ENCODE measurements at places on chromosomes 11 and 22.

DNA sequence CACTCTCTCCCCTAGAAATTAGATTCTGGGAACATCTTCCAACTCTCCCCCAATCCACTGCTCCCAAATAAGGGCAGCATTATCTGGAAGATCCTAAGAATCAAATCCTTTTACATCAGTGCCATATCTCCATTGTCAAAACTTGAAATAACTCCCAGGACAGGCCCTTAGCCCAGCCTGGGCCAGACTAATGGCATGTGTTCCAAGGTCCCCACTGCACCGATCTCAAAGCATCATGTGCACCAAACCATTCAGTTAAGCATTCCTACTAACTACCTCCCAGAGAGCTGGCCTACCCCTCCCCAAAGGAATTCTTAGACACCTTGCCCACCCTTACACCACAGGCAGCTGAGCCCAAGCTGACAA lies 44.2 kb upstream of the POU2AF1 start:
- no peak for DNase-seq

GRCh38 chr11:35486446-35486845 lies 39.0 kb downstream of the PAMR1 start:
- no peak for DNase-seq

GRCh38 chr22:30426388-30427353 lies 1.1 kb downstream of the MTFP1 start:
- DNase-seq = peak; percentile 89

DNA sequence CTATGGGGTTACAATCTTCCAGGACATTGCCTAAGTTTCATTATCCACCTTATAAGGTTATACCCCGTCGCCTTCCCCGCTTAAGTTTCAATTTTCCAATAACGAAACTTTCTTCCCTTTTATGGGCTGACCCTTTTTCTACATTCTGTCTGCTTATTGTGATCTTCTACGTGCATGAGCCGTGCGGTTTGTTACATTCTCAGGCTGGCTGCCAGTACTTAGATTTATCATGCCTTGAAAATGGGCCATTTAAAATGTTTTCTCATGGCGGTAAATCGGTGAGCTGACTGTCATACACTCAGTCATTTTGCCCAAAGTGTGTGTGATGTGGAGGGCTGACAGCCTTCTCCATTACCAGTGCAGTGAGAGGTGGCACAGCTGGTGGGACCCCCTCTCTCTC lies 23.3 kb downstream of the DGCR6L start:
- no peak for DNase-seq

DNA sequence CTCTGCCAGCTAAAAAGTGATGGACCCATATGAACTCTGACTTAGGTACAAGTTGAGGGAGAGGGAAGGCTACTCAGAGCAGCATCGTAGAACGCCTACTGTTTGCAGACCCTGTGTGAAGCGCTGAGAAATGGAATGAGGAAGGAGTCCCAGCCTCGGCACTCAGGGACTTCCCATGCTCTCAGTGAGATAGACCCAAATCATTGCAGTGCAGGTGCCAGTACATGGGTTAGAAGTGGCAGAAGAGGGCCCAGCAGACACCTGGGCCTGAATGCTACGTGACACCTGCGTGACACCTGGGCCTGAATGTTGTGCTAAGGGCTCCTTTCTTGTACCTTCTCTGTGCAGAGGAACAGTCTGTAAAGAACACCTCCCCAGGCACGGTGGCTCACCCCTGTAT lies 2.6 kb upstream of the PDGFB start:
- no peak for DNase-seq

- peak; percentile 86 for DNase-seq
Measured at GRCh38 chr11:36509694-36510593, at the start of gene TRAF6. TSS of gene TRAF6 (minus strand) at chr11:36510272. CDS start at chr11:36501515, 8,757 bp downstream.

- DNase-seq = no peak
Measured at GRCh38 chr11:47981667-47982404, 1.5 kb downstream of the PTPRJ start.

DNA sequence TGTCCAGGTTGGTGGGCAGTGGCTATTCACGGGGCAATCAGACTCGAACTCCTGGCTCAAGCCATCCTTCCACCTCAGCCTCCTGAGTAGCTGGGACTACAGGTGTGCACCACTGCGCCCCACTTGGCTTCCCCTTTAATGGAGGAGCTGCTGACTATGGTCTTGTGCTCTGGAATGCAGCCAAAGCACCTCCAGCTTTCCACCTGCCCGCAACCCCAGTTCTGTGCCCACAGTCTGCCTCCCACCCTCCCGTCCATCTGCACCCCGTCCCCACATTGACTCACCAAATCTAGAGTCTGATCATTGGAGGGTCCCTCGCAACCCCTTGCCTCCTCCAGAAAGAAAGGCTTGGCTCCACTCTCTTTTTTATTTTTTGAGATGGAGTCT lies 41.0 kb downstream of the KCNJ4 start:
- no peak for DNase-seq

GRCh38 chr11:101807531-101807930 lies 107.3 kb upstream of the CEP126 start:
- DNase-seq = no peak

DNA sequence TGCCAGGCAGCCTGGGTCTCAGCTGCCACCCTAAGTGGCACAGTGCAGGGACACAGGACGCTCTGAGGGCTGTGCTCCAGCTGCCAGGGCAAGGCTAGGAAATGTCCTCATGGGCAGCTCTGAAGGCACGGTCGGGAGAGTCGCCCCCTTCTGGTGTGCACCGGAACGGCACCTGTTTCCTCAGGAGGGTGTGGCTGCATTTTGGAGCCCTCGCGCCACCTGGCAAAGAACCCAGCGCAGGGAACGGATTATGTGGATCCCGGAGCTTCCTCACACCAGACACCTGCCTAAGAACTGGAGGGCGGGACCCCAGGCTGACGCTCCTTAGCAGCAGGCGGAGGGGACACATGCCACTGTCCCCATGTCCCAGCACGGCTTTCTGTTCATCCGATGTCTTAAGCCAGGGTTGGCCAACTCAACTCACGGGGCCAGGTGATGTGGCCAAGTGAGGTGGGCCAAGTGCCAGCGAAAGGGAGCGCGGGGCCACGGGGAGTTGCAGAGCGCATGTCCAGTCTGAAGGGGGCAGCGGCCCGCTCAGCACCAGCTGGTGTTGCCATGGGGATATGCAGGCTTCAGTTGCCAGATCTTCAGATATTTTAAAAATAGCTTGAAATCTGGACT lies 5.1 kb upstream of the SLC22A8 start:
- DNase-seq = peak; percentile 45

DNA sequence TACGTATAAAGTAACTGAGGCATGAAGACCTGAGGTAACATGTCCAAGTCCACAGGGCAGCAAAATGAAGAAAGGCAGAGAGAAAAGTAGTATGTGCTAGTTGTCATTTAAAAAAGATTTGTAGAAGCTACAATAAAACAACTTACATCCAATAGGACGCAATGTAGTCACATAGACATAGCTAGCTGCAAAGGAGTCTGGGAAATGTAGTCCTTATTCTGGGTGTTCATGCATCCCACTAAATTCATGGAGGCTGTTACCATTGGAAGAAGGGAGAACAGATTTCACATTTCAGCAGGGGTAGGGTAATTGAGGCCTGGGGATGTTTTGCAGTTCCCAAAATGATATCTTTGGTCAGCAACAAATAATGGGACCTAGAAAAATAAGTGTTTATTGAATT lies 571.4 kb downstream of the MIAT start:
- DNase-seq = no peak

DNA sequence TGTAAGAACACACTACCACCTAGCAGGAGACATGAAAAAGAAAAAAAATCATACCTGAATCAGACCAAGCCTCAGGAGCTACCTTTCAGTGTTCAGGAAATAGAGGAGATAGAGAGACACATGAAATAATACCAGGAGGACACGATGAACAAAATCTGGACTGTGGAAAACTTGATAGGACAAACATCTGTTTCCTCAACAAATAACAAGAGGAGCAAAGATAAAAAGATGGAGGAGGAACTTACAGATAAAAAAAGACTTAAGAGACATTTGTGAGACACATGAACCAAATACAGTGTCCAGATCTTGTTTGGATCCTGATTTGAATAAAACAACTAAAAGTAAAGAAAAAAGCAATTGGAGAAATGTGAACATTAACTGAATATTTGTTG lies 12.4 kb upstream of the KCNE3 start:
- no peak for DNase-seq

DNA sequence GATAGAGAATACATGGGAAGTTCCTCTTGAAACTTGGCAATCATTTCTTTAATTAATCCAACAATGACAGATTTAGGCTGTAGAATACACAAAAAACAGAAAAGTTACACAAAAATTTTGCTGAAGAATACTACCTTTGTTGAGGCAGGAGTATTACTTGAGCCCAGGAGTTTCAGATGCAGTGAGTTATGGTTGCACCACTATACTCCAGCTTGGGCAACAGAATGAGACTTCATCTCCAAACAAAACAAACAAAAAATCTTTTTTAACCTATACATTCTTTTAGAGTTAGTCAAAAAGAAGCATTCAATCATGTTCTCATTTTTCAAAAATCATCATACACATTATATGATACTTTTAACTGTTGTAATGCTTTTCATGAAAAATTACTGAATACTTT lies 22.1 kb downstream of the UEVLD start:
- no peak for DNase-seq

GRCh38 chr11:43923406-43924111 lies 18.9 kb upstream of the C11orf96 start:
- DNase-seq = no peak

GRCh38 chr11:65314501-65315203 lies at the start of gene CDC42EP2:
TSS of gene CDC42EP2 (plus strand) at chr11:65314866. CDS start at chr11:65320899, 6,033 bp downstream.
- DNase-seq = peak; percentile 61

- no peak for DNase-seq
Measured at GRCh38 chr11:47433157-47433556, 6.9 kb upstream of the PSMC3 start.

GRCh38 chr11:1481861-1482441 lies 4.6 kb downstream of the MOB2 start:
- no peak for DNase-seq

DNA sequence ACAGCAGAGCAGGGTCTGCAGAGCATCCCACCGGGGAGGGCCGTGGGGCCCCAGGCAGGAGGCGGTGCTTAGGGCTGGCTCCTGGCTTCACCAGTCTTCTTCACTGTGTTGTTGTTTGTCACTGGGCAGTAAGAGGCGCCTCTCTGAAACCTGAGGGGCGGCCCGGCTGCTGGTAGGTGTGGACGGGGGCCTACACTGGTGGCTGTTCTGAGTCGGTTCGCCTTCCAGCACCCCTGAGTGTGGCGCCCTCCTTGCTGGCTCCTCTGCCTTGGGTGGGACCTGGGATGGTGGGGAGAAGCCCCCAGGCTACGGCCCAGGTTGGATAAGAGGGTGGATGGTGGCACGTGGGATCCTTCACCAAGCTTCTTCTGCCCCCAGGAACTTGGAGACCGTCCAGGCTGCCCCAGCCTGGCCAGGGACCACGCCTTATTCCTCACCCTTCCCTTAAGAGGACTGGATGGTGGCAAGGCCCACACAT lies 10.4 kb upstream of the GRAMD4 start:
- DNase-seq = no peak

DNA sequence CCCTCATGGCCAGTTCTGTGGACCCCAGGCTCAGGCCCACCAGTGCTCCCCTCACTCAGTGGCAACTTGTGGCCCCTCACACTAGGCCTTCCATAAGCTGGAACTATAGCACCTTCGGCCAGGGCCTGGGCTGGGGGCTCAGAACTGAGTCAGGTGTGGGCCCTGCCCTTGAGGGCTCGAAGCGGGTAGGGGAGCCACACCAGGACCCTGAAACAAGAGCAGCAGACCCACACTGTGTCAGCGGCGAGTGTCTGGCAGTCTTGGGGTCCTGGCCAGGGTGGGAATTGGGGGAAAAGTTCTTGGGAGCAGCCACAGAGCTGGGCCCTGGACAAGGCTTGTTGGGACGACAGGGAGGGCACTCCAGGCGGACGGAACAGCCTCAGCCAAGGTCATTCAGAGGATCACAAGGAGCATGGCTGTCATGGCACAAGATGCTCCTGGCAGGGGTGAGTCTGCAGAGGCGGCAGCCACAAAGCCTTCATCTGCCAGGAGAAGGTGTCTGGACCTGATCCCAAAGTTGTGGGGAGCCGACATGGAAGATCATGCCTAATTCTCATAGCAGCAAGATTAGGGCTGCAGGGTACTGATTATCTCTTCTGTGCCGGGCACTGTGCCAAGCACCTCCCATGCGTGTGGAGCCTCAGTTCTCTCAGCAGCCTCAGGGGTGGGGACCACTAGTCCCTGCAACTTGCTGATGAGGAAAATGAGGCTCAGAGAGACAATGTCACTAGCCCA lies 50.7 kb downstream of the SHISAL1 start:
- no peak for DNase-seq

- DNase-seq = no peak
Measured at GRCh38 chr11:47899801-47900200, 51.7 kb upstream of the NUP160 start.

- DNase-seq = no peak
Measured at GRCh38 chr11:1872267-1872985, 19.3 kb downstream of the PRR33 start.

- peak; percentile 88 for DNase-seq
Measured at GRCh38 chr11:62556108-62556874, 9.7 kb upstream of the AHNAK start.

GRCh38 chr11:115170133-115170815 lies 333.9 kb downstream of the CADM1 start:
- peak; percentile 10 for DNase-seq

GRCh38 chr11:33017478-33017877 lies 1.8 kb downstream of the DEPDC7 start:
- no peak for DNase-seq

DNA sequence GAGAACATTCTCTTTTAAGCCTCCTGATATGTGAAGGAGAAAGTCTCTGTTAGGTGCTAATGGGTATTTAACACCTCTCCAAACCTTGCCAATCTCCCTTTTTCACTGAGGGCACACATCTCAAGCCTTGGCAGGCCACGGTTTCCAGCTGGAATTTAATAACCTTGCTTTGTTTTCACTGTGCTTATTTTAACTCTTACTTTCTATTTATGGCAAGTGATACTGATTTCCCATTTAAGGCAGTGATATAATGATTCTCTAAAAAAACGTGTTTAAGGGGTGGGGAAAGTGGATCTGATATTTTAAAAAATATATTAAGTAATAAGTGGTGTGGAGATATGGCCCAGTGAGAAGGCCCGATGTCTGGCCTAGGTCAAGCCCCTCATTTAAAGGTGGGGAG lies 1.1 kb upstream of the RASD2 start:
- DNase-seq = no peak

Measured in stimulated activated CD4-positive, alpha-beta T cell treated with anti-CD3 and anti-CD28 coated beads, Interleukin-1b, Interleukin-23, amount 100 ng/mL, for 48 hours (primary cell).